T-helper 1 cell treated with Interleukin-12 subunit alpha and Interleukin-12 subunit beta and Interleukin-4 antibody, amounts not matched to agents 30 ng/mL and 1 ng/mL, for 36 hours (primary cell): ENCODE measurements at places on chromosomes 2 and 18. TPM values are rescaled to one million over a fixed set of nuclear protein-coding genes. Genes with fewer than 3 reads are reported as not detected.

Gene RAPH1
- 2.4 and 2.8 TPM in 2 replicates for total RNA-seq

Gene APLF
- 3.3 and 3.5 TPM in 2 replicates for total RNA-seq

Gene PRKAG3
- not detected in 2 replicates for total RNA-seq

Gene STPG4
- total RNA-seq, result 0.22 TPM in 1 of 2 replicates, not detected in the other

Gene DPP4
- total RNA-seq, result 272 and 273 TPM in 2 replicates

Gene TMEM37
- not detected in 2 replicates for total RNA-seq

Gene SIX3
- total RNA-seq, result not detected in 2 replicates

Gene PCARE
- not detected in 2 replicates for total RNA-seq

Gene COL6A3
- 1.4 and 1.5 TPM in 2 replicates for total RNA-seq

Gene OTOS
- not detected in 2 replicates for total RNA-seq
